ENCODE measurements at places on chromosomes 2 and 18. TPM values are rescaled to one million over a fixed set of nuclear protein-coding genes. Genes with fewer than 3 reads are reported as not detected.

GRCh38 chr2:24970483-24971285 lies 1.1 kb downstream of the DNAJC27 start:
- peak; percentile 60 for DNase-seq

DNA sequence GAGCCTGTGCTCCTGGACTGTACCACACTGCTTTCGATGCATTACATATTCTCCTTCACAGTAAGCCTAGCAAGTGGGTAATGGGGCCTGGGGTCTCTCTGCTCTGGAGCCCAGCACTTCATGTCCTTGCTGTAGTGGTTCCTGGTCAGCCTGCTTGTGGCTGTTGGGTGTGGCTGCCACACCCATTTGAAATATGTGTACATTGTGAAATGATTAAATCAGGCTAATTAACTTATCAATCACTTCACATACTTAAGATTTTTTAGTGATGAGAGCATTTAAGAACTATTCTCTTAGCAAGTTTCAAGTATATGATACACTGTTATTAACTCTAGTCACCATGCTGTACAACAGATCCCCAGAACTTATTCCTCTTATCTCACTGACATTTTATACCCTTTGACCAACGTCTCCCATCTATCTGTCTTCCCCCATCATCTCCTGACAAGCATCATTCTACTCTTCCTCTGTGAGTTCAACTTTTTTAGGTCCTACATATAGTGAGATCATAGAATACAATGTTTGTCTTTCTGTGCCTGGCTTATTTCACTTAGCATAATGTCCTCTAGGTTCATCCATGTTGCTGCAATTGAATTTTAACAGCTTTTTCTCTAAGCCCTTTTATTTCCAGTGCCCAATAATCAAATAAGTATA lies 92.1 kb downstream of the LYPD6 start:
- peak; percentile 20 for DNase-seq

DNA sequence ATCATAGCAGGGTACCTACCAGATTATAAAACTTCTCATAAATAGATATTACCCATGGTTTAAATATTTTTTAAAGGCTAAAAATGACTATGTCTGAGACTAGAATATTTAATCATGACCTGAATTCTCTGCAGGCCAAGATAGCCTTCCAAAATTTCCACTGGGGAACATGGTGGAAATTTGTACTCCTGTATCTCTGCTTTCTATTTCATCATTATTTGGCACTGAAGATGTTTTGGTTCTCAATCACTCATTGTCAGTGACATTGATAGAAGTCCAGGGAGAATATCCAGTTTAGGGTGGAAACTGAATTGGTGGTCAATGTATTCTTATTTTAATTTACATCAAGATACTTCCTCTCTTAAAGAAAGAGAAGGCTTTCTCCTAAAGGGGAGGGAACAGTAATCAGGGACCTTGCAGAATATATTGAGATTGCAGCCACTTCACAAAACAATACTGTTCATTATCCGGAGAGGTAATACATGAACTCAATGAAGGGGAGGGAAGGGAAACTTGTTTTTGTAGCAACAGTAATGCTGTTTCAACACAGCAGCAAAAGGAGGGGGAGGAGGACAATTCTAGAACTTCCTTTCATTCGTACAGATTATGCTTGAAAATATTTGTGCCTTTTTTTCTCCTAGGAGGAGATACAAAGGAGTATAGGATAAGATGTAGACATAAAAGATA lies 34.1 kb downstream of the EEF1B2 start:
- no peak for DNase-seq

DNA sequence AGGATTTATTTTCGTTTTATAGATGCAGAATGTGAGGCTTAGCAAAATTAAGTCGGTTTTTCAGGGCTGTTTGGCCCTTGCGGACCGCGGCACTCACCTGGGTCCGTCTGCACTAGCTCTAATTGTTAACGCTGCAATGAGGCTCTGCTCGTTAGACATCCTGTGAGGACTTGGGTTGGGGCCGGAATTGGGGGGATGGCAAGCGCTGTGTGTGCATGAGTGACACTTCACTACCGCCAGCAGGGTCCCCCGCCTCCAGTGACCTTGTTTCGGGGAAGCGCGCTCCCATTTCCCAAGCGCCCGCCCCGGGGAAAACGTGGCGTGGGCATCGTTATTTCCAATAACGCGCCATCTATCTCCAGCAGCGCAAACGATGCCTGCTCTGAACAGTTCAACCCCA lies 54.2 kb downstream of the KCNG2 start:
- no peak for DNase-seq

DNA sequence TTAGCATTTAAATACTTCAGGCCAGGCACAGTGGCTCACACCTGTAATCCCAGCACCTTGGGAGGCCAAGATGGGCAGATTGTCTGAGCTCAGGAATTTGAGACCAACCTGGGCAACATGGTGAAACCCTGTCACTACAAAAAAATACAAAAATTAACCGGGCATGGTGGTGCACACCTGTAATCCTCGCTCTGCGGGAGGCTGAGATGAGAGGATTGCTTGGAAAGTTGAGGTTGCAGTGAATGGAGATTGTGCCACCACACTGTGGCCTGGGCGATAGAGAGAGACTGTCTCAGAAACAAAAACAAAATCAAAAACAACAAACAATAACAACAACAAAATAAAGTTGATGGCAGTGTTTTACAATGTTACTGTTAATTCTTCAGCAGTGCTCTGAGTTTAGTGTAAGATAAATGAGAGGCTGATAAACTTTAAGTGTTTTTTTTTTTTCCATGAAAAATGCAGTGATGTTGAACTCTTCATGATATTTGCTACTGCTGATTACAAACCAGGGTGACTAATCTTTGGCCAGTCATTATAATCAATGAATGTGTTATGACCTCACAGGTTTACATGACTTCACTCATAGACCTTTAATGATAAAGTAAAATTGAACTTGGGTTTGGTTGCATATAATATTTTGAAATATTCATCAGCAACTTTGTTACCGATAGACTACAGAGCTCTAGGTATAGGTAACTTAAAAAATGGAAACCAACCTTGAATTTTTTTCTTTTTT lies 2.5 kb downstream of the ITGAV start:
- DNase-seq, result no peak

DNA sequence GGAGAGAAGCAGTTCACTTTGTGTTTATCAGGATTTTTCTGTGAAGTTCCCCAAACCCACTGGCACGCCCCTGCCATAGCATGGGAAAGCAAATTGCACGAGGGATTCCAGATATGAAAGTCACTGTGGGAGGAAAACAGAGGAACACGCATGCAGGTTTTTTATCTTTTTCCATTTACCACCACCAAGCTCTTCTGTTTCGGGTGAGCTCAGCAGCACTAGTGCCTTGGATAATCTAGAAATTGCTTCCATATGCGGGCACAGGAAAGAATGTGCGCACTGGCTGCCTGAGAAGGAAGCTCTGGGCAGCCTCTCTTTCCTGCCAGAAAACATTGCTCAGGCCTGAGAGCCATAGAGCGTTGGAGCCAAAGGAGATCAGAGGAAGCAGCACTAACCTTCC lies 65.9 kb upstream of the WIPF1 start:
- DNase-seq, result peak; percentile 66

DNA sequence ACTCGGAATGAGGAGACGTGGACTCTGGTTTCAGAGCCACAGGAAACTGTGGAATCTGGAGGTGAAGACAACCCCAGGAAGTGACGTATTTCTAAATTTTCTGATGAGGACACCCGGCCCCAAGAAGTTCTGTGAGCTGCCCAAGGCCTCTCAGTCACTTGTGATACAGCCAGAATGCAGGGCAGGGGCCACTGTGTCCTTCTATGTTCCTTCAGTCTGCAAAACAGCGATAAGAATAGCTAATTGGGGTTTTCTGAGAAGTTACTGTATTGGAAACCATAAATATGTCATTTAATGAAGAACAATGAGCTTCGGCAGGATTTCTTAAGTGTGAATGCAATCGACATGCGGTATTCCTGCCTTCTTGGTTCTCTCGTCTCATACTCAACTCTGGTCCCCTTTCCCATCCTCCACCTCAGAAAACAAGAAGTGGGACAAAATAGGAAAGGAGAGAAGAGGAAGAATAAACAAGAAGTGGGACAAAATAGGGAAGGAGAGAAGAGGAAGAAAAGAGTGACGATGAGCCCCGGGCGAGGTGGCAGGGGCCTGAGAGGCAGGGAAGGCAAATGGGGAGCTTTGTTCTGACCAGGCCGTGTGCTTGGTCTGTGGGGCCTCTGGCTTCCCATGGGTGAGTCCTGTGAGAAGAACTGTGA lies 282.0 kb upstream of the REV1 start:
- DNase-seq, result no peak

GRCh38 chr2:109348671-109349502 lies 219.9 kb downstream of the SH3RF3 start:
- DNase-seq, result no peak

DNA sequence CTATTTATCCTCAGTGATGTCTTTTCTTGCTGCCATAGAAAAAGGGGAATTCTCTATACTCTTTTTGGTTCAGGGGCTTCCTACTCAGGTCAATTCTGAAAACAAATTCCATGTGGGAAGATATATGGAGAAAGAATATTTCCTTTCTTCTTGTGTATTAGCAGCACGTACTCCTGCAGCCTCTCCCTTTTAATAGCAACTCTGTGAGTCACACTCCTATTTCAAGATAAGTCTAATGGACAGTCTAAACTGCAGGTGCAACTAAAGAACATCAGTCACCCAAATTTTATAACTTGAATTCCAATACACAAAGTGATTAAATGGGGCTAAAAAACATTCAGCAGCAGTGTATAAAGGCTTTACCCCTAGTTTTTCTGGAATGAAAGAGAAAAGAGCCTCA lies 942.2 kb downstream of the CNTNAP5 start:
- no peak for DNase-seq

DNA sequence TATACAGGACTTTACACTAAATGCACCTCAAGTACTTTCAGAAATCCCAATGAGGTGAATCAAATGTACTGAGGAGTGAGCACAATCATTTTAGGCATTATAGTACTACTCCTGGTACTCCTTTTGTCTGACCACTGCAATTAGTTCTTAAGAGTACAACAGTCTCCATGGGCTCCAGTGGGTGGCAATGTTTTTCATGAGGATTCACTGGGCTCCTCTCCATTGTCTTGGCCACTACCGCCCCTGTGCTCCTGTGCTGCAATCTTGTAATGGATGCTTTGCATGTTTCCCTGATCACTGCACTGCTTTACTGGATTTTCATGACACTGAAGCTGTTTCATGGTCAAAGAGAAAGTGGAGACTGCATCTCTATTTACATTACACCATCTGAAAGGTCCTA lies 268.5 kb upstream of the ZSWIM2 start:
- DNase-seq, result no peak

- DNase-seq, result no peak
Observed at GRCh38 chr2:152413228-152414030, 78.5 kb downstream of the FMNL2 start.

DNA sequence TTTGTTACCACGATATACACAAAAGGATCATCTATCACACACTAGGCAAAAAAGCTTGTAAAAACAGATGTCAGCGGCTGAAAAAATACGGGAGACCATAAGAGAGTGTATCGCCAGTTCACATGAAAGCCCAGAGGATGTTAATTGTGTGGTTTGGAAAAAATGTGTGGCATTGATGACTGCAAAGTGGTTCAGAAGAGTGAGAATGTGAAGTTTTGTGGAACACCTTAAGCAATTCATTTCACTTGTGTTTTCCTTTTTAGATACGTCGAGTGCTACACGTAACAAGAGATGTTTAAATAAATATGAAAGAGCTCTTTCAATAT lies 61.7 kb upstream of the DAPL1 start:
- DNase-seq, result no peak

GRCh38 chr2:160741815-160742214 lies 248.2 kb upstream of the RBMS1 start:
- DNase-seq, result no peak

GRCh38 chr2:232320443-232320803 lies 58.1 kb upstream of the ALPP start:
- no peak for DNase-seq

- DNase-seq, result peak; percentile 62
Observed at GRCh38 chr2:216013080-216013909, at the start of gene MREG. MREG (minus strand) TSS chr2:216013551; CDS start chr2:216013327, 224 bp downstream.

GRCh38 chr2:104868505-104868866 lies 14.6 kb downstream of the POU3F3 start:
- DNase-seq, result no peak

DNA sequence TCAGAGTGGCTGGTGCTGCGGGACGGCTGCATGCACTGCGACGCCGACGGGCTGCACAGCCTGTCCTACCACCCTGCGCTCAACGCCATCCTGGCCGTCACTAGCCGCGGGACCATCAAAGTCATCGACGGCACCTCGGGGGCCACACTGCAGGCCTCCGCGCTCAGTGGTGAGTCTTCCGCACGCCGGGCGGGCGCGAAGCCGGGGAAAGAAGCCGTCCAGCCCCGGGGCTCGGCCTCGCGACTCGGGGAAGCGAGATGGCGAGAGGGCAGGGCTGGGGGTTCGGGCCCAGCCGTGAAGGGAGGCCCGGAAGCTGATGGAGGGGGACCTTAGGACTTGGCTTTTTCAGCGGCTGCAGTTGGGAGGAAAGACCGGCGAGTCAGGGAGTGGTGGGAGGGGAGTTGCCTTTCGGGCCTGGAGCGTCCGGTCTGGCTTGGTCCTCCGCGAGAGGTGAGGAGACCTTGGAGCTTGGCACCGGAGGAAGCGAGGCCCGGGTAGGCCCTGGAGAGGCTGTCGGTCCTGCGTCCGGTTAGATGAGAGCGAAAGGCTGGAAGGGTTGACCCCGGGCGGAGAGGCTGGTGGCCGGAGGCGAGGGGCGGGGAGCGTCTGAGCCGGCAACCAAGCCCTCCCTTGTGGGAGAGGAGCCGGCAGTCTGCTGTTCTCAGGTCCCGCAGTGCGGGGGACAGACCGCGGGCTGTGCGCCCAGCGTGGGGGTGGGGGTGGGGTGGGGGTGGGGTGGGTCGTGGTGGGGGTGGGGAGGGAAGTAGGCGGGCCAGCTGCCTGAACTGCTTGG lies 691 bp downstream of the BIRC6 start:
- DNase-seq, result peak; percentile 22

DNA sequence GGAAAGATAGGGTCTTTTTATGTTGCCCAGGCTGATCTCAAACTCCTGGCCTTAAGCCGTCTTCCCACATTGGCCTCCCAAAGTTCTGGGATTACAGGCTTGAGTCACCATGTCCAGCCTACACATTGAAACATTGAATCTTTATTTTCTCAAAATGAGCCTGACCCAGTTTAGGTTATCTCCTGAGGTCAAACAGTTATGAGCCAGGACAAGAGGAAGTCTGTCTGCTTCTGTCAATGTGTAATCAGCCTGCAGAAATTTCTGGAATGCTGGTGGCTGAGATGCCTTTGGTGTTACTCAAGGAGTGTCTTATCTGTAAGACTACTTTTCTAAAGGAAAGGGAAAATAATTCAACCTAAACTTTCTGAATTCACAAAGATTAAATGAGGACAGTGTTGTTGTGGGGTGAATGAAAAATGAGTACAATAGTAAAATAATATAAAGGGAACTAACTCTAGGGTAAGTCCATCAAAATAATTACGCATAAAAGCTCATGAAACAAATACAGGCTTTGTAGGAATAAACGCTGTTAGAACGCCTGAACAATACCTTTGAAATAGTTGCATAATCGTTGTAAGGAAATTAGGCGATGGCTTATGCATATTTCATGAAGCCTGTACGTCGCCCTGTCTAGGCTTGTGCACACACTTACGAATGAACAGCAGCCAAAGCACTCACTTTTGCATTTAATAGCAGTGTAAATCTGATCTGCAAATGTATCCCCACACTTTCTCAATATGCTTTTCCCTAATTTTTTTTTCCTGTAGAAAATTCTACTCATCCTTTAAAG lies 260.8 kb downstream of the RDH14 start:
- no peak for DNase-seq

Gene BCL2L11
- total RNA-seq, result 10.7 TPM

Gene GKN1
- not detected for total RNA-seq

Gene SPC25
- 8.2 TPM for total RNA-seq

Gene FAM237A
- total RNA-seq, result not detected

Gene IL36G
- total RNA-seq, result 4.4 TPM

Gene CACNB4
- total RNA-seq, result 16.3 TPM

Gene LRRC30
- total RNA-seq, result 0.69 TPM

Data from skin of body (tissue), 3 donors.